ENCODE measurements at places on chromosomes 12 and 14.

- no peak for DNase-seq
Measured at GRCh38 chr12:24814379-24815113, 134.4 kb downstream of the BCAT1 start.

GRCh38 chr12:53725824-53726223 is 1.4 kb downstream of the CALCOCO1 start:
- no peak for DNase-seq

DNA sequence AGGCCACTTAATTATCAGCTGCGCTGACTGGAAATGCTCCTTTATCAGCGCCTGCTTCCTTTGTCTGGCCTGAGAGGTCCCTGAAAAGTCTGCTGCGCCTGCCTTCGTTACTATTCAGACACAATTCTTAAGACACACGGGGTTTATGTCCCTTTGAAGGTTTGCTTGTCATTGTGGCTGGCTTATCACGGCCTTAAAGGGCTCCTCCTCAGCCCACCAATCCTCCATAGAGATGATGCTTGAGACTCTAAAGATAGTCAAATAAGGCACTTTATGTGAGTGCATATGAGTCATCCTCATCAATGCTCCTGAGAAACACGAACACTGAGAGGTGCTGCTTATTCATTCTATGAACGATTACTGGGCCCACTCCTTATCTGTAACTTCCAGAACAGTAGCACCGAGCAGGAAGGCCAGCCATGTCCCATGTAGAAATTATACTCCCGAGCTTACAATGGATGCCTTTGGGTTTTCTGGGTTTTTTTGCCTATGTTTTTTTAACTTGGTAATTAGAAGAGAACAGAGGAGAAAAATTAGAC is 1268.2 kb upstream of the TMEM132C start:
- peak; percentile 7 for DNase-seq

- no peak for DNase-seq
Measured at GRCh38 chr12:67674417-67674816, 25.9 kb downstream of the DYRK2 start.

DNA sequence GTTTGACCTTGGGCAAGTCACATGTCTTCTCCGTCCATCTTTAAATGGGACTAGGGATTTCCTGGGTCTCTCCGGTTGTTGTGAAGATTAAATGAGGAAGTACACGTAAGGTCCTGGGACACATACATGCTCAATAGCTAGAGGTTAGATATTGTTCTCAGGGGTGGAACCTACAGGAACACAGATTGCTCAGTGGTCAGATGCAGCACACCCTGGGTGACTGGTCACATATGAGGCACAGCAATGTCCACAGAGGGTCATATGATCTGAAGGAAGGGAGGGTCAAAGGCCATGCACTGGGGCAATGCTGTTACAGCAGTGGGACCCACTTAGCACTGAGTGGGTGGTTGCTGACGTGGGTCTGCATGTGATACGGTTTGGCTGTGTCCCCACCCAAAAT is 11.4 kb upstream of the SLC8B1 start:
- no peak for DNase-seq

DNA sequence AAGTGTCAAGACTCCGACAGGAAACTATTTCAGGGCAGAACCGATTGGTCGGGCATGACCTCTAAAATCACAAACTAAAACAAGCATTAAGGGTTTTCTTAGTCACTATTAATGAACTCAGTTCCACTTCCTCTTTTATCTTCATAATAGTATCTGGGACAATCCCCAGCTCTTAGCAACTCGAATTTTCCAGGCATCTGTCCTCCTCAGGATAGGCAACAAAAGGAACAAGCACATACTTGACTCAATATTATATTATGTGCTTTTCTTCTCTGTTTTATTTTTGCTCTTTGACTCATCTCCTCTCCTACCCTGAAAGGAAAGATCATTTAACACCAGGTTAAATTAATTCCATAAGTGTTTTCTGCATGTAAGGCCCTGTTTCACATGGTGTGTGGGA is 638.3 kb upstream of the TBX3 start:
- no peak for DNase-seq

GRCh38 chr12:68609998-68610369 is 715 bp upstream of the RAP1B start:
- DNase-seq: peak; percentile 39

- DNase-seq: no peak
Measured at GRCh38 chr12:113700943-113701342, 229.3 kb upstream of the LHX5 start.

DNA sequence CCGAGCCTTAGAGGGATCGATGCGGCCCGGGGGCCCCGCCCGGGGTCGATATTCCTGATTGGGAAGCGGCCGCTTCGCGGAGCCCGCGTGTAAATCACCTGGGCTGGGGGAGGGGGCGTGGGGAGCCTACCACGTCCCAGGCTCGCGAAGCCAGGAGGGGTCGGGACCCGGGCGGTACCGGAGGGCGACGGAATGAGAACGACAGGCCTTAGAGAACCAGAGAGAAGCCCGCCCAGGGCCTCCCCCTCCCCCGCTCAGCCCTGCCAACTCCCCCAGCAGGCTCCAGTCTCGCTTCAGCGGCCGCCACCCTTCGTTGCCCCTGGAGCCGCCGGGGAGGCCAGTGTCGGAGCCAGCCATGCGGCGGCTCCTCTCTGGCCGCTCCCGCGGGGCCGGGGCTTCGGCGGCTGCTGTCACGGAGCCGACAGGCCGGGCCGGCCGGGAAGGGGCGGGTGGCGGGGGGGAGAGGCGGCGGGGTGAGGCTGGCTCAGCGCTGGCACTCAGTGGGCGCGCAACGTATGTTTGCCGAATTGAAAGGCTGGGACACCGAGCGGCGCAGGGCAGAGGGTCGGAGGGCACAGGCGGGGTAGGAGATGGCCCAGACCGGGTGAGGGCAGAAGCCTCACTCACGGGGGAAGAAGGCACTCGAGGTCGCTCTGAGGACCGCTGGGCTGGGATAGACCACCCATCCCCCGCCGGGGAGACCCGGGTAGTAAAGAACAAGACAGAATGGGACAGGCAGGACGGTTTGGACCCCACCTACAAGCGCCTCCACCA is 1.4 kb upstream of the DNAJC22 start:
- peak; percentile 46 for DNase-seq

DNA sequence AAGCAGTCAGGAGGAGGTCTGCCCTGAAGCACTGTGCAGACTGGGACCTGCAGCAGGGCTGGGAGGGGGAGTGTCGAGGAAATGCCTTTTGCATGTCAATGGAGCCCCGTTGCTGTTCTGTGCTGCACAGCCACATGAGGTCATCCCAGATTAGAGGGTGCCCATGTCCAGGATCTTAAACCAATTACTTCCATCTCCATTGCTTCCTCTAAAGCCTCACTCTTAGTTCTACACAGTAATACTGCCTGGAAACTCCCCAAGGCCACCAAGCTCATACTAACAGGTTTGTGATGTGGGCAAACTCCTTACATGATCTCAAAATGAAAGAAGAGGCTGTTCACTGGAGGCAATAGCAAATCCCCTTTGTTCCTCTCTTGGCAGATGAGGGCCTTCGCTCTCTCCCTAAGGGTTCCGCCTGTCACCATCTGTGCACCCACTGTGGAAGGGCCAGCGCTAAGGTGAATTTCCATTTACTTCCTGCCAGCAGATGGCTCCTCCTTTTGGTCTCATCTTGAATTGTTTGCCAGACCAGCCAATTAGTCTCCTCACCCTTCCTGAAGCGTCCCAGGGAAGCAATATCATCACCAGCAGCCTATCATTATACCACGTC is 35.4 kb upstream of the LTA4H start:
- DNase-seq: peak; percentile 19

DNA sequence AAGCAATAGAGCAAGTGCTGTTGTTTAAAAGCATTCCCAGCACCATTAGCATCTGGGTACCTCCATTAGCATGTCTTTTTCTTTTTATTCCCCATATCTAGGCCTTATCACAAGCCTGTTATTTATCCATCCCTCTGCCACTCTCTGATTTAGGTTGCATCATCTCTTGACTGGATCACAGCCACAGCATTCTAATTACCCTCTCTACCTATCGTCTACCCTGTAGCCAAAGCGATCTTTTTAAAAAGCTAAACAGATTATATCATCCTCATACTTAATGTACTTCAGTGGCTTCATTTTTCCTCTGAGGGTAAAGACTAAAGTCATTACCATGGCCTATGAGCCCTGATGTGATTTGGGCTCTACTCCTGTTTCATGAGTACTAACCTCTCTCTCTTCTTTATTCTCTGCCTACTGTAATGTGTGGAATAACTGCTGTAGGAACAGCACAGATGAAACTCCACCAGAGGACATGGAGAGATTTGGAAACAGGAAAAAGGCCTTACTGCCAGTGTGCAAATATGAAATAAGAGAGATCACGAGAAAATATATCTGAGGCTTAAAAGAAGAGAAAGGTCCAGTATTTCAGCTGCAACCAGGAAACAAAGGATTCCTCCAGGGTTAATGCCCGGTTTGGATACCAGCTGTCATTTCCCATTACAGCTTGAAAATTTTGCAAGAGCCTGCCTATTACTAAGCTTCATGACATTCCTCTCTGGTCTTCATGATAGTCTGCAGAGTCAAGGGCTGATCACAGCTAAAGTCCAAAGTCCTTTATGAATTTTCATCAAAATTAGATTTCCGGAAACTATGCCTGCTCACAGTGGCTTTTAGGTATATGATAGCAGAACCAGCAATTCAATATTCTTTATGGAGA is 422.5 kb upstream of the PDE3A start:
- DNase-seq: no peak

DNA sequence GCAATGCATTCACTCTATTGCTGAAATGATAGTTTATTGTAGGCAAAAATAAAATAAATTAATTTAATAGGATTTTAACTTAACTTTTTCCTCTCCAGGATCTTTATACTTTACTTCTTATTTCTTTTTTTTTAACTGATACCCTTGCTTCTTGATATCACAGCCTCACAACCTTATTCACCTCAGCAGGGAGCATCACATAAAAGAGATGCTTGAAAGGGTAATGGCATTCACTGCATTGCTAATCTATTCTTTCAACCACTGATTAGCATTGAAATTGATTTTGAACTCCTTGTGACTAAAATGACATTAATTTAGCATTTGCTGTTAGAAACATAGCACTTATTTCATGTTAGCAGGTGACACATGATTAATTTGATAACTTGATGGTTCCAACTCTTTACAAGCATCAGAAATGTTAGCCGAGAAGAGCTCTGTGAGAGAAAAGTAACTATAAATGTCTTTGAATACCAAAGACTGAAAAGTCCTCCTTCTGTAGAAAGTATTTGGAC is 689.5 kb upstream of the MGAT4C start:
- no peak for DNase-seq

- no peak for DNase-seq
Measured at GRCh38 chr14:39946807-39947206, 514.6 kb upstream of the FBXO33 start.

- no peak for DNase-seq
Measured at GRCh38 chr12:23585156-23585781, 364.2 kb downstream of the SOX5 start.

DNA sequence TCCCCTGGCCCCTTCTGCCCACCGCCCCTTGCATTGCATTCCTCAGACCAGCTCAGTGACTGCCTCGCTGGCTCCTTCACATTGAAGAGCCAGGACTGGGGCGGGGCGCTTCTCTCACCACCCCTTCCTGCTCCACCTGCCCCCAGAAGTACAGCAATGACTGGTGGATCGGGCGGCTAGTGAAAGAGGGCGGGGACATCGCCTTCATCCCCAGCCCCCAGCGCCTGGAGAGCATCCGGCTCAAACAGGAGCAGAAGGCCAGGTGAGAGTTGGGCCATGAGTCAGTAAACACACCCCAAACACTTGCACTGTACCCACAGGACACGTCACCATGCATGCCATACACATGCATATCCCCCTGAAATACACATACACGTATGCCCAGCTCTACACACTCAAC is 5.8 kb downstream of the CACNB3 start:
- peak; percentile 40 for DNase-seq

DNA sequence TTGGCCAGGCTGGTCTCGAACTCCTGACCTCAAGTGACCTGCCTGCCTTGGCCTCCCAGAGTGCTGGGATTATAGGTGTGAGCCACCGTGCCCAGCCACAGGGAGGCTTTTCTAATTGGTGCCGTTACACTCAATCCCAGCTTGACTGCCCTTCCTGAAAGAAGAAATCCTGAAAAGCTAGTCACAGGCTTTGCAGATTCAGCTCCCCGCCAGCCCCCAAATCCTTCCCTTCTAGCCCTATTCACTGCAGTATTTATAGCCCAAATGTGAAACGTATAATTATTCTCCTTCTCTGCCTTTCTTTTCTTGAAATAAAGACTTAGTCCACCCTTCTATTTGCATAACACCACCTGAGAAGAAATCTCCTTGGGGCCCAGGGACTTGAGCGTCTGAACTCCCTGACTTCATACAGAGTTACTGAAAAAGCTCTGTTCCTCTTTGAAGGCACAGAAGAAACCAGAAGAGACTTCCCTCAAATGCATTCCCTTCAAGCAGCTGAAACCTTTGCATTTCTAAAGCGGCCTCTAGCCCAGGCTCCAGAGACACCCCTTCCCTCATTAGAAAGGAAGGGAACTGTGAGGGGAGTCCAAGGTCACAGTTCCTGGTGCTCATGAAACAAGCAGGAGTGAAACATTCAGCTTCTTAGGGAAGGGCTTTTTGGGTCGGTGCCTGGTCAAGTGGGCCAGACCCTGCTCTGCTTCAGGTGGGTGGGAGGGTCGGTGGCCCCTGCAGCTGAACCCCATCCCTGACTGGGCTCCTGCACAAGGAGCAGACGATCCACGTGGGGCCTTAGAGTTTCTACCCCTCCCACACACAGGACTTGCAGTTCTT is 42.3 kb upstream of the BATF start:
- no peak for DNase-seq

DNA sequence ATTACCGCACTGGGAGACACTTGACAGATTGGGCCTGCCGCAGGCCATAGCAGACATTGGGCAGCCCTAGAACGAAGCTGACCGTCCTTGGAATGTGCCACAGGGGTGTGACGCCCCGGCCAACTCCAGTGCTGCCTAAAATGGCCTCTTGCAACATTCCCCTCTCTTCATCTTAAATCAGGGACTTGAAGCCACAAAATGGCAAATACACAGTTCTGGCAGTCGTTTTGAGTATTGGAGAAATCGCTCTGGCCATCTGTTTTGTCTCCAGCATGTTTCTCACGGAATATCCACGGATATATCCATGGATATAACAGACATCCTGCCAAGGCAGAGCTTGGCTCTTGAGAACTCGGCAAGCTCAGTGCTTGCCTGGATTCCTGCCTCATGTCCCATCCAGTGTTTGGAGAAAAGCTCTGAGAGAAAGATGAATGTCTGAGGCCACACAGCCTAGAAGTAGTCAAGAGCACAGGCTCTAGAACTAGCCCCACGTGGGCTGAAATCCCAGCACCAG is 158.4 kb downstream of the CHST11 start:
- DNase-seq: no peak

DNA sequence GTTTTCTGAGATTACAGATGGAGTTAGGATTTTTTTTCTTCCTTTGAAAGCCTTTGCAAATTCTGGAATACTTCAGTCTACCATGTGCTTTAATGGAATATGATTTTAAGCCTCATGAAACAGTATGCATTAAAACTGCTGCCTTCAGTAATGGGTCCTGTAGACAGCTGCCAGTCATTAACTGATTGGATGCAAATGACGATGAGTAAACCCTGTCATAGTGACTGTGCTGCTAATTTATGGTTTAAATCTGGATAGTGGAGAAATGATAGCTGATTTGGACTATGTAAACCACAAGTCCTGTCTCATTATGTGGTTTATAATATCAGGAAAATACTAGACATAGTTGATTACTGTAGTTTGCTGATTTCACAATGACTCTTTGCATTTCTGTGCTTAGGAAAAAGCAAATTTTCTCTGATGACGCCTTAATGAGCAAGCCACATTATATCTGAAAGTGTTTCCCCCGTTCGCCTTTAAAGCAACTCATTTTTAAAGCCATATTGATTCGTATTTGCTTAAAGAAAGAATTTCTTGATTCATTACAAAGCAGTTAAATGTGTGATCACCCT is 217.6 kb downstream of the TMTC2 start:
- DNase-seq: no peak

- peak; percentile 87 for DNase-seq
Measured at GRCh38 chr14:77094672-77095284, 3.3 kb upstream of the CIPC start.
